Activated CD4-positive, alpha-beta T cell treated with anti-CD3 and anti-CD28 coated beads, Interleukin-2, amount 10 ng/mL, durations not matched to agents 7 days and 5 days (primary cell): ENCODE measurements at places on chromosomes 6 and 20. TPM values are rescaled to one million over a fixed set of nuclear protein-coding genes. Genes with fewer than 3 reads are reported as not detected.

MYBL2 gene
- 106 TPM for total RNA-seq

GRCh38 chr6:113276601-113277000 lies 580.5 kb upstream of the MARCKS start:
- no peaks in the 10 kb centered on the region for H3K36me3 ChIP-seq
- no peak overlapping the region for H3K4me3 ChIP-seq
- no peak for DNase-seq
- no peaks in the 10 kb centered on the region for H3K4me1 ChIP-seq
- no peaks in the 10 kb centered on the region for H3K27me3 ChIP-seq

TNFRSF6B gene
- 1.0 TPM for total RNA-seq

BTBD9 gene
- total RNA-seq: 12.0 TPM

DNA sequence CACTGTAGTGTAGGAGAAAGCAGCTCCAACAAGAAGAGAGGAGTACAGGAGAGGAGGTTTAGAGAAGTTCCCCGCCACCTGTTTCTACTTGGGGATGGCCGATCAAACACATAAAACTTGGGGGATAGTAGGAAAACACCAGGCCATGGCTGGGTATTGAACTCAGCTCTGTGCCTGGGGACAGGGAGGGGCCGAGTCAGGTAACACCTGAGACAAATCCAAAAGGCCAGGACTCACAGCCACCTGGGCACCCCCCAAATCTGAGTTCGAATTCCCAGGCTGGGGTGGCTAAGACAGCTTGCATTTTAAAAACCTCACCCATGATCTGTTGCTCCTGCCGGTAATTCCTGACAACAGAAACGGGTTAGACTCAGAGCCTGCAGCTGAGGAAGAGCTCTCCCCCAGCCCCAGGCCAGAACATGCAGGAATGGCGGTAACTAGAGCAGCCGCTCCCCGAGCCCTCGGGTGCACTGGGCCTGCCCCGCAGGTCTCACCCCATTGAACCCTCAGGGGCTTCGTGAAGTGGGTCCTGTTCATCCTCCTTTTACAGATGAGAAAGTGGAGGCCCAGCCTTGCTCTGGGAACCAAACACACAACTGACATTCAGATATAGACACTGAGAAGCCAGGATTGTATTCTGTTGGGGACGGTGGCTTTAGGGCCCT lies 61.0 kb downstream of the TCP11 start:
- no peak overlapping the region for H3K4me3 ChIP-seq
- no peaks in the 10 kb centered on the region for H3K27me3 ChIP-seq
- peaks cover 2% of the 10 kb centered on the region for H3K4me1 ChIP-seq
- no peak overlapping the region for H3K27ac ChIP-seq

RIPPLY2 gene
- total RNA-seq: not detected

DNA sequence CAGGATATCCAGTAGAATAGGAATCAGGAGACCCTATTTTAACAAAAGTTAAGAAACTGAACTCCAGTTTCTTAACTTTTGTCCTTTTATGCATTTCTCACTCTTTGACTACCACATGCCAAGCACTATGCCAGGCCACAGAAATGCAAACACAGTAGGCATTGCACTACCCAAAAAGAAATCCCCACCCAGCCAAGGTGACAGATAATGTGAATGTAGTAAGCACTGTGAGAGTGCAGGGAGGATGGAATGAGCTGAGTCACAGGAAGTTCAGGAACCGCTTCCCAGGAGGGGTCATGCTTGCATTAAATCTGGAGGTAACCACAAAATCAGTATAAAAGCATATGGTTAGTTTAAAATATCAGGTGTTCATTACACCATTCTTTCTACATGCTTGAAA lies 20.1 kb upstream of the FAM83C start:
- no peak overlapping the region for H3K4me3 ChIP-seq
- H3K36me3 ChIP-seq: peaks cover 16% of the 10 kb centered on the region
- no peak for DNase-seq
